ENCODE measurements at places on chromosomes 12 and 14. TPM values are rescaled to one million over a fixed set of nuclear protein-coding genes. Genes with fewer than 3 reads are reported as not detected.

- no peak for DNase-seq
Measured at GRCh38 chr12:28991626-28992025, 157.5 kb upstream of the FAR2 start.

DNA sequence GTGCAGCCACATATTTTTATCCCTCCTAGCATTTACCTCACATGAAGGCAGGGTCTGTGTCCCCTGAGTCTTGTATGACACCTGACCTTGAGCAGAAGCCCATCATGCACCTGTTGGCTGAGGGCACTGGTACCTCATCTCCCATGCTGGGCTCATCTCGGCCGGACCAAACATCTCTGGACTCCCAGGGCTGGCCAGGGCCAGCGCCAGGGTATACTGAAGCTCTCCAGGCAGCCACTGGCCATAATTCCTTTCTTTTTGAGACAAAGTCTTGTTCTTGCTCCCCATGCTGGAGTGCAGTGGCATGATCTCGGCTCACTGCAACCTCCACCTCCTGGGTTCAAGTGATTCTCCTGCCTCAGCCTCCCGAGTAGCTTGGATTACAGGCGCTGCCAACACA, 22.0 kb downstream of the HVCN1 start:
- DNase-seq = no peak

DNA sequence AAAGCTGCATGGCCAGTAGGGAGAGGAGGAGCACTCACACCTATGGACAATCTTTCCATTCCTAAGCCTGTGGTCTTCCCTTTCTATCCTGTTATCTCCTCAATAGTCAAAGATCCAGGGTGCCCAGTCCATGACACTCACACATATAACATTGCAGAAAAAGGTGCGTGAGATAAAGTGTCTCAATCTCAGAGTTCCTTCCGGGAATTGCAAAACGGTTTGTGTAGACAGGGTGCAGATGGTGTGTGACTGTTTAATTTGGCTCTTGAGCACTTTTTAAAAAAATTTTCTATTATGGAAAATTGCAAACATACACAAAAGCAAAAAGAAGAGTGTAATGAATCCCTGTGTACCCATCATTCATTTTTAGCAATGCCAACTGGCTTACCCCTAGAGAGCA, 1493.6 kb downstream of the AACS start:
- no peak for DNase-seq

DNA sequence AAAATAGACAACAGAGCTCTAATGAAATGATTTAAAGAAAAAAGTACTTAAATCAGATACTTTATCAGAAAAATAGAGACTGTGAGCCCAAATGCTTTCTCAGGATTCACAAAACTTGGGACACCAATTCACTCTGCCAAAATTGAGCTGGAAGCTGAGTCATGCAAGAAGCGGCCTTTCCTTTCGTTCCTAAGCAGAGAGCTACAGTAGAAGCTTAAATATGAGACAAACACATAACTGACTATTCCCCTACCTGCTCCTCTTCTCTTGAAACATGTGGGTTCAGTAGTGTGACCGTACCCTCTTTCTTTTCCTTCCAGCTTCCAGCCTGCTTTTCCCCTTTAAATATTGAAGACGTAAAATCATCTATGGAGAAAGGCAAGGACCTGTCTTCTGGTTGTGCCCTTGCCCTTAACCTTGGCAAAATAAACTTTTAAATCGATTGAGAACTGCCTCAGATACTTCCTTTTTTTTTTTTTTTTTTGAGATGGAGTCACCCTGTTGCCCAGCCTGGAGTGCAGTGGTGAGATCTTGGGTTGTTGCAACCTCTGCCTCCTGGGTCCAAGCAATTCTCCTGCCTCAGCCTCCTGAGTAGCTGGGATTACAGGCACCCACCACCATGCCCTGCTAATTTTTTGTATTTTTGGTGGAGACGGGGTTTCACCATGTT, 4.4 kb upstream of the SDS start:
- DNase-seq = no peak

- DNase-seq = no peak
Measured at GRCh38 chr14:54606631-54607133, 39.8 kb downstream of the SAMD4A start.

The HOXC10 gene
- total RNA-seq = not detected

The PPP2R5E gene
- 59.0 TPM for total RNA-seq

The C12orf42 gene
- 0.37 TPM for total RNA-seq

Data from WTC11 (cell line).